ENCODE measurements at places on chromosomes 6 and 20.

DNA sequence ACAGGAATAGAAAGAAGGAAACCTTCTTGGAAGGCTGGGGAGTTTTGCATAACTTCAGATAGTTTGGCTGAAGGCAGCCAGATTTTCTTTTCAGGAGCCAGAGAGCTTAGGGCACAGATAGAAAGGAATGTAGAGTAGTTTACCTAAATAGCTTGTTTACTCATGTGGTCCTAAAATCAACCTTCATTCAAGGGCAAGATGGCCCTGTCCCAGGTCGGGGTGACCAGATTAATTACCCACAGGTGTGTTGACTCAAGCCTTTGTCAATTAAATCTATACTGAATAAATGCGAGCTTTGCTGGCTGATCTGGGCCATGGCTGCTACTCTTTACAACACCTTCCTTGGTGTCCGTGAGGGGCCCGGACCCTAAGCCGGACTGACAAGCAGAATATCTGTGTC, 792.0 kb upstream of the MAN1A1 start:
- no peak for DNase-seq

DNA sequence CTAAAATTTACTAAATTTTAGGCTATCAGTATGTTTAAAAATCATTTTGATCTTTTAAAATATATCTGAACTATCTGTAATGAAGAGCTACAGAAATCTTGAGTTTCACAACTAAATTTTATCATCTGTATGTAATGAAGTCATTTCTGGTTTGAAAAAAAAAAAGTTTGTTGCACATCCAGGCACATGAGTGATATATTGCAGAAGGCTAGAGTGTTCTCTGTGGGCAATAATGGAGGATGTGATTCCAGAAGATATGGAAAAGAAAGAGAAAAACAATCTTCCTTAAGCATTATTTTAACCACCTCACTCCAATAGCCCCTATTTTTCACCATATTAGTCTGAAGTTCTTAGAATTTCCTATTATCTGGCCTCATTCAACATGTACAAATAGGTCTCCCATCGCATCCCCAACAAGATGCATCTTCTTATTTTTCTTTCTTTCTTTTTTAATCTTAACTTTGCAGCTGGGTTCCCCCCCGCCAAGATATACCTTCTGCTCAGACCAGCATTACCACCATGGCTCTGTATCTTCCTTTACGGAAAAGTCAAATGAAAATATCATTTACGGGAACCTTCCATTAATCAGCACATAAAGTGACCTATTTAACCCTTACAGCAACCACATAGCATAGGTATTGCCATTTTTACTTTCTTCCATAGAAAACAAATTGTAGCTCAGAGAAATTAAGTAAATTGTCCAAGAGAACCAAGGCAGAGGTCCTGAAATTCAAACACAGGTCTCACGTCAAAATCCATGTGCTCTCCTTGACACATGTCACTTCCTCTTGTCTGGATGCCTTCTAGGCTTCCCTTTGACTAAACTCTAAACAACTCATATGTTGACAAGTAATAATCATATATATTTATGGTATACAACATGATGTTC, 116.9 kb downstream of the KIF13A start:
- no peak for DNase-seq

DNA sequence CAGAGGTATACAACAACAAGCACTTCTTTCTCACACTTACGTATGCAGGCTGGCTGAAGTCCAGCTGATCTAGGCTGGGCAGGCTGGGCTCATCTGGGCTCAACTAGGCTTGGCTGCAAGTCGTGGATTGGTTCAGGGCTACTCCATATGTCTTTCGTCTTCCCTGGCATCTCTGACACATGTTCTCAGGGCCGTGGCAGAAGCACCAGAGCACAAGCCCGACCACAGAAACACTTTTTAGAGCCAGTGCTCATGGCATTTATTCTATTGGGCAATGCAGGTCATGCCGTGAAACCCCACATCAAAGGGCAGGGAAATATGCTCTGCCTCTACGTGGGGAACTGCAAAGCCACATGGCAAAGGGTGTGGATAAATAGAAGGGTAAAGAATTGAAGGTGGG, 93.8 kb downstream of the RIN2 start:
- no peak for DNase-seq

DNA sequence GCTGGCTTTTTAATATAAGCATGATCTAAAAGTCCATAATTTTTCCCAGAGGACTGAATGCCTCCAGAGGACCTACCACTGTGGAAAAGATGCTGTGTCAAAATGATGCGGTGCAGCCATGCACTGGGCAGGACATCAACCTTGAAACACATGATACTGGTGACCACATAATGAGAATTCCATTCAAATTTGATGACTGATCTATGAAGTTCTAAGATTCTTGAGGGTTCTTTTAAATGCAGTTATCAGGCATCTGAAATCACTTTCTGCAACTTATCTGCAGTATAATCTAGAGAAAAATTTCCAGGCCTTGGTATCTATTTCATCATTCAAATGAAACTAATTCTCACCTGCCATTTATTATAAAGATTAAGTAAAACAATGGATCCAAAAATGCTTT, 15.0 kb upstream of the MARCKS start:
- no peak for DNase-seq

DNA sequence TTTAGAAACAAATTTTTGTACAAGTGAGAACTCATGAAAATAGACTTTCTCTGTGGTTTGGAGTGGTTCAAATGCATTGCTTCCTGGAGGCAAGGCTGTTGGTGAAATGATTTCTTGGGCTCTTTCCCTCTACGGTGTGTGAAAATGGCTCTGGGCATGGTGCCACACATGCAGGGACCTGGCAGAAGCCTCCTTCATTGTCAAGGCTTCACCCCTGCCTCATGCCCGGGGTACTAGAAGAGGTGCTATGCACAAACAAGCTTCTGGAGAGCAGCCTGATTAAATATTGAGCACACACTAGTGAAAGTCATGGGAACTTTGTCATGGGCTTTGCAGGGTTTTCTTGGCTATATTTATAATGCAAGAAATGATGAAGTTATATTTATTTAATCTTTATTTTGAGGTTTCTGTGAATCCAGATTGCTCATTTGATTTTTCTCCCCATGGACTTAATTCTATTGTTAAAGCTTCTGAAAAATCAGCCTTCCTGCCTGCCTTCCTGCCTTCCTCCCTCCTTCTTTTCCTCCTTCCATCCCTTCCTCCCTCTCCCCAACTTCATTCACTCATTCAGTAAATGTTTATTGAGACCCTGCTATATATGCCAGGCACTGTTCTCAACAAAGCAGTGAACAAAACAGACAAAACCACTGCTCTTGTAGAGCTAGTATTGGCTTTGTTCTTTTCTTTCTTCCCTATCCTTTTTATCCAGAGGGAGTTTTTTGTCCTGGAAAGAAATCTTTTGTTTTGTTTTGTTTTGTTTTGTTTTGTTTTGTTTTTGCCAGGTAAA, 21.0 kb downstream of the C6orf89 start:
- no peak for DNase-seq
